ENCODE measurements at places on chromosomes 2 and 18. TPM values are rescaled to one million over a fixed set of nuclear protein-coding genes. Genes with fewer than 3 reads are reported as not detected.

RAB27B gene
- total RNA-seq, result 1.6 TPM

COPS9 gene
- 254 TPM for total RNA-seq

SYT4 gene
- not detected for total RNA-seq

ASB18 gene
- total RNA-seq, result not detected

DOK6 gene
- not detected for total RNA-seq

EVA1A gene
- 71.1 TPM for total RNA-seq

CNDP1 gene
- not detected for total RNA-seq

- peak overlapping the region; percentile 49 for H3K27ac ChIP-seq
- peaks cover 18% of the 10 kb centered on the region for H3K36me3 ChIP-seq
- H3K4me3 ChIP-seq, result no peak overlapping the region
- H3K4me1 ChIP-seq, result peaks cover 32% of the 10 kb centered on the region
- peaks cover 1% of the 10 kb centered on the region for H3K27me3 ChIP-seq
Observed at GRCh38 chr2:43399515-43400264, 173.3 kb upstream of the ZFP36L2 start.

DNA sequence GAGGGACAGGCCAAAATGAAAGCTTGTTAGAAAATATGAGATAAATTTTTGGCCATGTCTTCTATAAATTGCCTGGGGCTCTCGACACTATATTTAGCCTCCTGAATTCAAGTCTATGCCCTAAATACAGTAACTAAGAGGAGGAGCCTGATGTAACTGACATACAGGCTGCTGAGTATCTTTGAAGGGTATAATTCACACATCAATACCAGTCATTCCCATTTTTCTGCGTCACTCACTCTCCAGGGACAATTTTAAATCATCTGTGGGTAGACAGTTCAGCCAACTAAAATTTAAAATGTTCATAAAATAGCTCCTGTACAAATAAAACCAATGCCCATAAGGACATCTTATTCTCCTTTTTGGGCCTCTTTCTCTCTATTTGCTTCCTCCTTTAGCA, 105.9 kb downstream of the AP1S3 start:
- no peak overlapping the region for H3K4me3 ChIP-seq
- H3K36me3 ChIP-seq, result no peaks in the 10 kb centered on the region
- no peak for DNase-seq

GRCh38 chr18:25814841-25815458, 275.5 kb downstream of the SS18 start:
- no peak overlapping the region for H3K4me3 ChIP-seq
- peaks cover 12% of the 10 kb centered on the region for H3K27me3 ChIP-seq
- H3K4me1 ChIP-seq, result 0 out of 2 replicates have a peak, but pooled peaks cover 7% of the 10 kb centered on the region
- DNase-seq, result no peak

DNA sequence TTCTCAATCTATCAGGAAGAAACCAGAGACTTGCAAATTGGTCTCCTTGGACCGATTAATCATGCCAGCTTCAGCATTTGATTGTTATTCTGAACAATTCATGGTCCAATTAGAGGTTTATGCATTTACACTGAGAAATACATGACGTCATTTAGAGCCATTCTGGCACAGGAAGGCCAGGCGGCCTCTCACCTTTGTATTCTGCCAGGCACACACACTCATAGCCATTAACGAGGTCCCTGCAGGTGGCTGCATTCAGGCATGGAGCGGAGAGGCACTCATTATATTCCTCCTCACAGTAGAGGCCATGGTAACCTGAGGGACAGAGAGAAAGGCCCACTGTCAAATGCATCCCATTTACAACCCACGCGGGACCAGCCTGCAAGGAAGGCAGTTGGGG, 146.8 kb upstream of the PID1 start:
- DNase-seq, result no peak
- no peaks in the 10 kb centered on the region for H3K36me3 ChIP-seq
- no peak overlapping the region for H3K27ac ChIP-seq
- H3K4me1 ChIP-seq, result peaks cover 16% of the 10 kb centered on the region

GRCh38 chr2:55779459-55780421, 86.1 kb upstream of the PNPT1 start:
- DNase-seq, result peak; percentile 84
- H3K27ac ChIP-seq, result peak overlapping the region; percentile 63
- peak overlapping the region; percentile 58 for H3K4me3 ChIP-seq
- H3K4me1 ChIP-seq, result peaks cover 40% of the 10 kb centered on the region
- peaks cover 10% of the 10 kb centered on the region for H3K36me3 ChIP-seq
- no peaks in the 10 kb centered on the region for H3K27me3 ChIP-seq

DNA sequence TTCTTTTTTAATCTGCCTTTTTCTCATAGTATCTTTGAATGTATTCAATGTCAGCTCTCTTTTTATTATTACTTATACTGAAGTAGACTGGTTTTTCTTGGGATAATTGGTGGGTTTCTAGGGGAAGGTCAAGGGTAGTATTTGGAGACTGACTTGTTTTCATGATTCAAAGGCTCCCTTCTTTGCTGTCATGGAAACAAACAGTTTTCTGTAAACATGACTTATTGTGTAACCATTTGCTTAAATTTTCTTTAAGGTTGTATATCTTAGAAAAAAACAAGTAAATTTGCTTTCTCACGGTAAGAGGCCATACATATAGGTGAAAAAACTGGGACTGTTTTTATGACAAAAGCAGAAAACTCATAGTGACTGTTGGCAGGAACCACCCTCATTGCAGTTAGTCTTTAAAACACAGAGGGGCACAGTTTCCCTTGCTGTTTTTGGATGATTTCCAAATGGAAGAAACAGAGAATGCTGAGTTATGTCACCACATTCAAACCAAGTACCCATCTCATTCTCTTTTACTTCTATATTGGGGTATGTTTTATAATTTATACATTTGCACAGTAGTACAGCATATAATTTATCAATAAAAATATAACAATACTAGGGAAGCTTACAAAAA, 5.8 kb upstream of the RDH14 start:
- no peaks in the 10 kb centered on the region for H3K27me3 ChIP-seq
- no peak overlapping the region for H3K4me3 ChIP-seq
- peaks cover 50% of the 10 kb centered on the region for H3K36me3 ChIP-seq
- H3K27ac ChIP-seq, result no peak overlapping the region
- H3K4me1 ChIP-seq, result peaks cover 4% of the 10 kb centered on the region

GRCh38 chr2:189192766-189193165, 13.2 kb upstream of the COL5A2 start:
- H3K4me3 ChIP-seq, result no peak overlapping the region
- H3K27me3 ChIP-seq, result no peaks in the 10 kb centered on the region
- peaks cover 33% of the 10 kb centered on the region for H3K4me1 ChIP-seq
- peaks cover 16% of the 10 kb centered on the region for H3K36me3 ChIP-seq
- no peak for DNase-seq
- no peak overlapping the region for H3K27ac ChIP-seq

DNA sequence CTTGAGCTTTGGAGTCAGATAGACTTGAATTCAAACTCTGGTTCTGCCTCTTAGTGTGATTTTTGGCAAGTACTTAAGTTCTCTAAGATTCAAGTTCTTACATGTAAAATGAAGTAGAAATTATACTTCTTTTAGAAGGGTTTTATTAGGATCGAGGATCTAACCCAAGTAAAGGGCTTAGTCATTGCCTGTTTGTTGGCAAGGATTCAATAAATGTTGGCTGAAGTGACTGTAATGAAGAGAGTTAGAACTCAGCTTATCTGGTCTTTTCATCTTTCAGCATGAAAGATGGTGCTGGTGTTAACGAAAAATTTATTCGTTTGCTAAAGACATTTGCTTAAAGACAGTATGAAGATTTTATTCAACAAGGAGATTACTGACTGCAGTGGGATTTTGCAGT, 315.9 kb upstream of the THUMPD2 start:
- H3K36me3 ChIP-seq, result peaks cover 9% of the 10 kb centered on the region
- peak overlapping the region; percentile 92 for H3K27ac ChIP-seq
- H3K27me3 ChIP-seq, result no peaks in the 10 kb centered on the region
- H3K4me1 ChIP-seq, result peaks cover 81% of the 10 kb centered on the region
- DNase-seq, result peak; percentile 86
- peak overlapping the region; percentile 23 for H3K4me3 ChIP-seq

DNA sequence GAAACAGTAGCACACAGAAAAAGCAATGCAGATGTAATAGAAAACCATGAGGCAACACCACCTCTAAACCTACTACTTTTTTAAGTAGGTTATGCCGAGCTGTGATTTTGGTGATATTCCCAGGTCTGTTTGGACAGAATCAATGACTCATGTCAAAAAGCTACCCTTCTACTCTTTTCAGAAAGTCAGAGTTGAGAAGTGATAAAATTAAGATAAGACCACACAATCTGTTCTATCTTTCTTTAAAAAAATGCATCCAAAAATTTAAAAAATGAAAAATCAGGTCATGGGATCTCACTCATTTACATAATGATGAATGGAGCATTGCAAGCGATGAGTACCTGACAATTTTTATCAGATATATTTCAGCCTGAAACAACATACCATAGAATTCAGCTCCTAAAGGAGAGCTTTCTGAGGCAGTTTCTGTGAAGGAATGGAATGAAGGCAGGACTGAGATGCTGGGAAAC, 826.3 kb downstream of the BCL11A start:
- H3K27ac ChIP-seq, result no peak overlapping the region
- DNase-seq, result no peak
- H3K4me1 ChIP-seq, result no peaks in the 10 kb centered on the region

DNA sequence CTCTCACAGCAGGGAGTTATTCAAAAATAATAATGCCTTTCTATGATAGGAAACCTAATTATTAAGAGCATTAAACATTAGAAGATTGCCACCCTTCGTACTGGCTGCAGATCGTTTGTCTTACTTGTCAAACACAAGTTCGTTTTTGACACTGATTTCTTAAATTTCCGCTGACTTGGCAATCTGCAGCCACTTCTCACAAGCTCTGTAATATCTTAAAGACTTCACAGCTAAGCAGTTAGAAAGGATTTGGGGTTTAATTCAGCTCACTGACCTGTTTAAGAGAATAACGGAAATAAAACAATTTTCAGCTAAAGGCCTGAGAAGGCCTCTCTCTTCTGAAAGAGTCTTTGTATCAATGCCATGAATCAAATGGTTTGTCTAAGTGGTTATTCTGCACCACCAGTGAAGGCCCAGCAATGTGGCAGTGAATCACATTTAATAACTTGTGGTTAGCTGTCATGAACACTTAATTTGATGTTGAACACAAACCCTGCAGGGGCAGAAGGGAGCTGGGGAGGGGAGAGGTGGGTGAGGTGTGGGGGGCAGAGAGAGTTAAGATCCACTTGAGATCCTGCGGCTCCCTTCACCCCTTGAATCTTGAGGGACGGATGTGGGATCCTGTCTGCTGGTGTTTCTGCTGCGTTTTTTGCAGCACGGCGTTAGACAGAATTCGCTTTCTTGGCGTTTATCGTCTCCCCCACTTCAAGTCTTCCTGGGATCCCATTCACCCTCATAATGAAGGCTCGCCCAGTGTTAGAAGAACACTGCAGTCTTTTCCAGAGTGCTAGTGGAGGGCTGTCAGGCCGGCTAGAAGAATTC, 145.4 kb upstream of the SATB2 start:
- no peak overlapping the region for H3K4me3 ChIP-seq
- DNase-seq, result no peak
- H3K27me3 ChIP-seq, result no peaks in the 10 kb centered on the region

- no peak overlapping the region for H3K4me3 ChIP-seq
- H3K4me1 ChIP-seq, result no peaks in the 10 kb centered on the region
- H3K27me3 ChIP-seq, result no peaks in the 10 kb centered on the region
- H3K36me3 ChIP-seq, result no peaks in the 10 kb centered on the region
- no peak for DNase-seq
Observed at GRCh38 chr2:35462226-35462998, 893.2 kb upstream of the CRIM1 start.

All from HFFc6 (cell line).